ENCODE measurements at places on chromosomes 6 and 20. TPM values are rescaled to one million over a fixed set of nuclear protein-coding genes. Genes with fewer than 3 reads are reported as not detected.

The CCM2L gene
- total RNA-seq, result 1.4 TPM

The CST2 gene
- total RNA-seq, result not detected

The EYS gene
- not detected for total RNA-seq

The TAAR9 gene
- total RNA-seq, result not detected

The GABRR1 gene
- not detected for total RNA-seq

The GJA10 gene
- not detected for total RNA-seq

DNA sequence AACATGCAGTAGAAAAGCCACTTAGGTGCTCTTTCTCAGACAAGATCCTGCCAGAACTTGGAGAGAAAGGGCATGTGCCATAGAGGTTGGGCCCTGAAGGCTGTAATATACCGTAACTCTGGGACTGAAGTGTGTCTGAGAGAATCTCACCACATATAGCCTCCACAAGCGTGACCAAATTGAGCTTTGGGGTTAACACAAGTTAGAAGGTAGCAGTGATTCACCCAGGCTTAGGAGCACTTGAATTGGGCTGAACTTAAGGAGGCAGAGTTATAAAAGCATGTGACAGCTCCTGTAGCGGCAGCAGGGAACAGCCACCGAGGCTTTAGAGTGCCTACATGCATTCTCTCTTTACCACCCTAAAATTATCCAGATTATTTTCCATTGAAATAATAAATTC is 361.6 kb downstream of the PHF3 start:
- no peak for DNase-seq

DNA sequence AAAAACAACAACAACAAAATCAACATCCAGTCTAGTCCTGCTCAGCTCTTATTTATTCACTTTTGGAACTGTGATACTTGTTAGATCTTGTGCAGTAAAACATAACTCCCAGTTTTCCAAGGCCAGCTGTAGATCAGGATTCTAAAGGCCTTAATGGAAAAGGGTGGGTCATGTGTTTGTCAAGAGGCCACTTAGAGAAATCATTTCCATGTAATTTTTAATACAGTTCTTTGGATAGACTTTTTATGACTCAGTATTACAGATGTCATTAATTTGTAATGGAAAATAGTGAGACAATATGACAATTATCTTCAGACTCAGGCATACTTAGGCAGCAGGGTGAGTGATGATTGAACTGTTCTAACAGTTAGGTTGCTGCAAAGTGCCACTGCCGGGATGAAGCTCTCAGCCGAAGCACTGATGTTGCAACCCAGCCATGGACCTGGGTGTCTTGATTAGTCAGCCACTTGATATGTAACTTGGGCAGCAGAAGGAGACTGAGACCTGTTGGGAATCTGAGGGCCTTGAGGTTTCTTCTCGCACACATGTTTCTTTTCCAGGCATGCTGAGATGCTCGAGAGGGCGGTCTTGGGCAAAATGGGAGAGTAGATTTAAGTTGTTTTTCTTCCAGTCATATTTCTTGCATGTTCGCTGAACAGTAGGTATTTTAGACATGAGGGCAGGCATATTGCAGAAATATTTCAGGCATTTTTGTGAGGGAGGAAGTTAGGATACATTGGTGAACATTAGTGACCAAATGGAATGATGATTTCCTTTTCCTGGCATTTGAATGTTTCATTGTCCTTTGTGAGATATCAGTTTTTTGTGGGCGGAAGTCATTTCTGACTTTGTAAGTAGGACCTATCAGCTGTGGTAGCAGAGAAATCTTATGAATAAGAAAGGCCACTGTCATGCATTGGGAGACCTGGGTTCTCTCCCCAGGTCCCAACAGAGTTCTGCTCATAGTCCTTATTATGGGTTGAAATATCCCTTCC is 52.3 kb downstream of the SLX4IP start:
- DNase-seq, result no peak

DNA sequence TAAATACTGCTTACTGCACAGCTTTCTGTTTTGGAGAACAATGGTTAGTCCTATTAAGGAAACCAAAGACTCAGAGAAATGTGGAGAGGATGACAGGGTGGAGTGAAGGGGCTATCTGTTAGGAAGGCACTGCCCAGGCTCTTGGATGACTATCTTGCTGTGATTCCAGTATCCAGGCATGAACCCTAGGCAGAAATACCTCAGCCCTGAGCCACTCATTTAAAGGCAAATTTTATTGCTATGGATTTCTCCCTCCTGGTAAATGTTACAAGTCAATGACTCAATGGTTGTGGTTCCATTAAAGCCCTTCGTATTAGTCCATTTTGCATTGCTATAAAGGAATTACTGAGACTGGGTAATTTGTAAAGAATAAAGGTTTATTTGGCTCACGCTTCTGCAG is 25.9 kb downstream of the ADGRF4 start:
- DNase-seq, result no peak

DNA sequence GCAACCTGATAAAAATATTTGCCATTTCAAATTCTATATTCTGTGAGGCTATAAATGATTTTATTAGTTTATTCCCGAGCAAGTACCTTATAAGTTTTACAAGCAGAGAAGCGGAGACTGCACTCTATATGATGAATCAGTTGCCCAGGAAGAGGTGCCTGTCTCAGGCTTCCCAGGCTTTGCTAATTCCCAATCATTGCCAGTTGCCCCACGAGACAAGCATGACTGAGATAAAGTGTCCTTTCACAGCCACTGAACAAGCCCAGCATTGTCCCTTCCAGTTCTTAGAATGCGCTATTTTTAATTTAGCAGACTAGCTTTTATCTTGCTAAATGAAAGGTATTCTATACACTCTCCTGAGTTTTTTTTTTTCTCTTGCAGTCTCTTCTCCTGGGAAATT is 260.7 kb downstream of the ALDH8A1 start:
- no peak for DNase-seq

DNA sequence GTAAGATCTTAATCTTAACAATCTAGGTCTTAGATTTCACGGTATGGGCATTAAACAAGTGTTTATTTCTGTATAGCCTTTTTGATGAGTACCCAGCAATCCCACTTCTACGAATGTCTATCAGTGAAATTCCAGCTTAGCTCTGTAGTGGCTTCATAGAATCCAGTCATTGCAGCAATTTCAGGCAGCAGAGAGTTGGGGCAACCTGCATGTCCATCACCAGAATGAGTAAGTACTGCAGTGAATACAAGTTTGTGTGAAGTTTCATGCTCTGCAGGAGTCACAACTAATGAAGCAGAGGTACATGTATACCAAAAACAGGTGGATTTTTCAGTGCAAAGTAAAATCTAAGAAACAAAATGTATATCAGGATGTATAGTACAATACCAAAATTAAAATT is 151.7 kb downstream of the OR2B2 start:
- no peak for DNase-seq

- no peak for DNase-seq
Observed at GRCh38 chr6:126541806-126542491, 202.0 kb downstream of the CENPW start.

DNA sequence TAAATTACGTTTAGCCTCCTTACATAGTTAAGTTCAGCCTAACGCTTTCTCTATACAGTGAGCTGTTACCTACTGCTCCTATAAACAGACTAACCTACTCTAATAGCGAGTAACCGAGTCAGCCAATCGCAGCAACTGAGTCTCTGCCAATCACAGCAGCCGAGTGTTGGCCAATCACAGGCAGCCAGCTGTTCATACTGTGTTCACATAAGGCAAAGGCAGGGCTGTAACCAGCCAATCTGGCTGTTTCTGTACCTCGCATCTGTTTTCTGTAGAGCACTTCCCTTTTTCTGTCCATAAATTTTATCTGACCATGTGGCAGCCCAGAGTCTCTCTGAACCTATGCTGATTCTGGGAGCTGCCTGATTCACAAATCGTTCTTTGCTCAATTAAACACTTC is 263.9 kb upstream of the JARID2 start:
- no peak for DNase-seq

- no peak for DNase-seq
Observed at GRCh38 chr6:155080881-155081845, 86.0 kb downstream of the TIAM2 start.

GRCh38 chr6:40937491-40937890 is 101.5 kb downstream of the UNC5CL start:
- no peak for DNase-seq

GRCh38 chr6:133070410-133071043 is 170.6 kb upstream of the EYA4 start:
- DNase-seq, result no peak

GRCh38 chr6:41528409-41528963 is 17.7 kb upstream of the FOXP4 start:
- no peak for DNase-seq
